ENCODE measurements at places on chromosomes 3 and 15. TPM values are rescaled to one million over a fixed set of nuclear protein-coding genes. Genes with fewer than 3 reads are reported as not detected.

ACAN gene
- 0.05 TPM for total RNA-seq

AP4E1 gene
- total RNA-seq = 10.1 TPM

MKRN2OS gene
- total RNA-seq = 0.92 TPM

CD96 gene
- total RNA-seq = not detected

- H3K27ac ChIP-seq = no peak overlapping the region
- no peaks in the 10 kb centered on the region for H3K27me3 ChIP-seq
- no peak for DNase-seq
- peaks cover 21% of the 10 kb centered on the region for H3K36me3 ChIP-seq
These were observed 121.7 kb downstream of the CBLB start for GRCh38 chr3:105747060-105747541.

DNA sequence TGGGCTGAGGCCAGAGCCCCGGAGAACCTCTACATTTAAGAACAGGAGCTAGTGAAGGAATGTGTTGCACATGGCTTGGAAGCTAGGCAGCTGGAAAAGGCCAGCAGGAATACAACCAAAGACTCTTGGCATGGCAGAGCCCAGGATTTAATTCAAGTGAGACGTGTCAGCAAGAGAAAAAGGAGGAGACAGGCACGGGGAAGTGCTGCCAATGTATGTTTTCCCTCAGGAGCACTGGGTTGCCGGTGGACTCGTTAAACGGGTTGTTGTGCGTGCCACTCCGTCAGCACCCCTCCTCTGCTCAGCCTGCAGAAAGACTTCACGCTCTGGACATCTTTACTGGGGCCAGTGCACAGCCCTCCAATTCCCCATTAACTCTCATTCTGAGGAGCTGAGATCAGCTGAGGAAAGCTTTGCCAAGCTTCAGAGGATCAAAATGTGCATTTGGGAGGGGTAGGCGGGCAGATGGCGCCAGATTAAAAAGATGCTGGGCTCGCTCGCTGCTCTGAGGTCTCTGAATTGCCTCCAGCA lies 103.7 kb downstream of the PDZRN3 start:
- no peak overlapping the region for H3K27ac ChIP-seq
- no peak for DNase-seq
- no peaks in the 10 kb centered on the region for H3K36me3 ChIP-seq
- no peak overlapping the region for H3K4me3 ChIP-seq
- H3K4me1 ChIP-seq = peaks cover 18% of the 10 kb centered on the region

DNA sequence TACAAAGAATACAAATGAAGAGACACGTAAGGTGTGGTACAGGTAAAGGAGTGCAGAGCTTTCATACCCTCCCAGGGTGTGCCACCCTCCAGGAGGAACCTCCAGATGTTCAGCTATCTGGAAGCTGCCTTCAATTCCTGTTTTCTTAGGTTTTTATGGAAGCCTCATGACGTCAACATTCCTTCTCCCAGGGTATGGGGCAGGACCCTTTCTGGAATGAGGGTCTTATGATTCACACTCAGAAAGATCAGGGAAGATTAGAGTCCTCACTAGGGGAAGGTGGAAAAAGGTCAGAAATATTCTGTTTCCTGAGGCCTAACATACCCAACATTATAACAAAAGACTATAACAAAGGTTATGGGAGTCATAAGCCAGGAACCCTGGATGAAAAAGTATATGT lies 99.8 kb upstream of the PLCL2 start:
- no peak overlapping the region for H3K4me3 ChIP-seq
- no peaks in the 10 kb centered on the region for H3K4me1 ChIP-seq
- no peak for DNase-seq
- no peak overlapping the region for H3K27ac ChIP-seq
- H3K27me3 ChIP-seq = peaks cover 5% of the 10 kb centered on the region

GRCh38 chr3:16378920-16379319 lies 113.9 kb downstream of the OXNAD1 start:
- DNase-seq = no peak
- H3K27ac ChIP-seq = no peak overlapping the region
- no peak overlapping the region for H3K4me3 ChIP-seq

- H3K27me3 ChIP-seq = no peaks in the 10 kb centered on the region
- no peak overlapping the region for H3K4me3 ChIP-seq
- DNase-seq = peak; percentile 58
- no peak overlapping the region for H3K27ac ChIP-seq
- H3K4me1 ChIP-seq = no peaks in the 10 kb centered on the region
These were observed 32.3 kb downstream of the ALDH1L1 start for GRCh38 chr3:126147932-126148683.

- no peaks in the 10 kb centered on the region for H3K36me3 ChIP-seq
- DNase-seq = no peak
- no peaks in the 10 kb centered on the region for H3K4me1 ChIP-seq
- peaks cover 3% of the 10 kb centered on the region for H3K27me3 ChIP-seq
These were observed 152.4 kb upstream of the MDFIC2 start for GRCh38 chr3:70464876-70465275.

DNA sequence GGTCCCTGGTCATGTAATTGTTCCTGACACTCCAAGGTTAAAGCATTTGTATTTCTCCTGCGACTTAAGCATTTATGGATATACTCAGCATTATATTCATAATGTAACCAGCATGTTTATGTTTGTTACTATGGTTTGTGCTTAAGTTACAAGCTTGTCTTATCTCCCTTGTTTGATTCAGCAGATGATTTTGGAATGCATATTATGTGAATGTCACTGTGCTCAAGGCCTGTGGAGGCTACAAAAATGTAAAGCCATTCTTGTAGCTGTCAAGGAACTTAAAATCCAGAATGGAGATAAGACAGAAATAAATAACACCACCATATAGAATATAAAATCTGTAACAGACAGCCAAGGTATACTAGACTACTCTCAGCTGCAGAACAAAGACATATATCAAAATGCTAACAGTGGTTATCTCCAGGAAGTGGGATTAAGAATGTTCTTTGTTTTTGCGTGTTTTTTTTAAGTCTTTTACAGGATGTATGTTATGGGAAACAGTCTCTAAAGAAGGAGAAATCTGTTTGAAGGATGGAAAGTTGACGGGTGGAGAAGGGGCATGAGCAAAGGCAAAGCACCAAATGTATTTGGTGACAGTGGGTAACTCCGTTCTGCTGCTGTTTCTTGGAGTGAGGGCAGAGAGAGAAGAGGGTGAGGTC lies 61.4 kb downstream of the IGF2BP2 start:
- peaks cover 64% of the 10 kb centered on the region for H3K4me1 ChIP-seq
- no peaks in the 10 kb centered on the region for H3K27me3 ChIP-seq
- DNase-seq = no peak
- peak overlapping the region; percentile 62 for H3K27ac ChIP-seq
- H3K4me3 ChIP-seq = peak overlapping the region; percentile 40
- no peaks in the 10 kb centered on the region for H3K36me3 ChIP-seq

GRCh38 chr3:155704061-155704460 lies 40.8 kb downstream of the PLCH1 start:
- no peaks in the 10 kb centered on the region for H3K27me3 ChIP-seq
- peaks cover 17% of the 10 kb centered on the region for H3K4me1 ChIP-seq

DNA sequence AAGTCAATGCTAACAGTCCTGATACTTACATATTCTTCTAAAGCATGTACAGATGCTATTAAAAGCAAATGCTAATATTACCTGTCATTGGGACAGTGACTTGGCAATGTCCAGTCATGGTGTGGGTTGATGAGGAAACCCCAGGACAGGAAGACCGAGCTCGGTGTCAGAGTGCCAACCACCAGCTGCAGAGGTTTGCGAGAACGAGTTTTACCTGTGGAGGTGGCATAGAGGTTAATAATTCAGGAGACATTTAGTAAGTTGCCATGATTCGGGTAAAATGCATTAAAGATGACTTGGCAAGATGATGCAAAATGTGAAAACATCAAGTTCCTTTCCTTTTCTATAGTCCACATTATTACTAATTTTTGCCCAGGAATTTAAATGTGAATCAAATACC lies 94.5 kb downstream of the ABI3BP start:
- no peaks in the 10 kb centered on the region for H3K4me1 ChIP-seq
- no peak for DNase-seq
- no peaks in the 10 kb centered on the region for H3K27me3 ChIP-seq
- no peaks in the 10 kb centered on the region for H3K36me3 ChIP-seq
- H3K4me3 ChIP-seq = no peak overlapping the region
- no peak overlapping the region for H3K27ac ChIP-seq

DNA sequence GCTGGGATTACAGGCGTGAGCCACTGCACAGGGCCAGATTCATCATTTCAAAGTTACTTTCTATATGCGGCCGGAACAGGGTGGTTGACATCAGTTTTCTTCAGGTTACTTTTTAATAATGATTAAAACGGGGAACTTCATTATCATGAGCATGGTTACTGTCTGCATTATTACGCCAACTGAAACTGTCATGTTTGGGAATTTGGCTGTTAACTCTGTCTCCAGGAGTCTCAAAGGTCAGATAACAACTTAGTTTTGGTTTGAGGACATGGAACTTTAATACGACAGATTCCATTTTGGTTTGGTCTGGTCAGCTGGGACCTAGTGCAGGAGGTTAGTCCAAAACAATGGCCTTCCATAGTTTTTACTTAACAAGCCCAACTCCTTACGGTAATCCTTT lies 8.5 kb downstream of the CYP8B1 start:
- no peaks in the 10 kb centered on the region for H3K36me3 ChIP-seq
- no peak for DNase-seq
- no peaks in the 10 kb centered on the region for H3K4me1 ChIP-seq

GRCh38 chr3:74801924-74802323 lies 187.5 kb upstream of the CNTN3 start:
- no peaks in the 10 kb centered on the region for H3K27me3 ChIP-seq
- DNase-seq = no peak
- H3K4me1 ChIP-seq = no peaks in the 10 kb centered on the region
- no peak overlapping the region for H3K27ac ChIP-seq
- no peaks in the 10 kb centered on the region for H3K36me3 ChIP-seq
- no peak overlapping the region for H3K4me3 ChIP-seq

GRCh38 chr3:17643691-17644090 lies 98.7 kb downstream of the TBC1D5 start:
- H3K36me3 ChIP-seq = peaks cover 6% of the 10 kb centered on the region
- H3K4me3 ChIP-seq = no peak overlapping the region
- no peak for DNase-seq
- no peaks in the 10 kb centered on the region for H3K27me3 ChIP-seq
- H3K27ac ChIP-seq = no peak overlapping the region

DNA sequence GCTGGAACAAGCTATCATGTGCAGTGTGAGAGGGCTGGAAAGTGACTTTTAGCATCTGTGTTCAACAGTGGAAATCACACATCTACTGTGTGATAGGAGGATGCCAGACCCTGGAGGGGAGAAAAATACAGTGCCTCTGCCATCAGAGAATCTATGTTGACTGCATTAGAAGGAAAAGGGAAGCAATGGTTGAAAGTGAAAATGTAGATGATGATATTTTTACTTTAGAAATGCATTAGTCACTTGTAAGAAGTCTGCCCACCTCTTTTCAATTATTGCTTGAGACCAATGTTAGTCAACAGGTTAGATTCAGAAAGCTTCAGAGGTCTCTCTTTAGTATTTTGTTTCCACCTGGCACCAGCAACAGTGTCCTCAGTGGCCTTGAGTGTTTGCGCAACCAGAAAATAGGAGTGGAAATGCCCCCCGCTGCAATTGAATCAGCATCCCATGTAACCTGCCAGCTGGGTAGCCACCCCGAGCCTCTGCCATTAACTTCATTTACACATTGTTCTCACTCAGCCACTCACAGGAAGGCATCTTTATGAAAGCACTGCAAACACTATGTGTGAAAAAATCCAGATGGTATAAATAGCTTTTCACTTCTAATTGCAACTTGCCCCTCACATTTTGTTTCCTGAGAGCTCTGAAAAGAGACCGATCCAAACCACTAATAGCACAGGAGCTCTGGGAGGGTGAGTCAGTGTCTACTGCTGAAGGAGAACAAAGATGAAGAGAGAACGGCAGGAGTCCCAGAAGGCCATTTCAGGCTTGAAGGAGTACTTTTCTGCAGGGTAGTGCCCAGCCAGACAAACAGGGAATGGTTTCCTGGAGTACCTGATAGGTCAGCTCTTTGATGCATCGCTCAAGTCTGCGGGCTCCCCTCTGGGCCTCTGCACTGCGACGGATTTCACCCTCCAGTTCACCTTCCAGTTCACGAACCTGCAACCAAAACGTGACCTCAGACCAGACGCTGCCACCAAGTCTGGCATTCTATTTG lies 92.1 kb downstream of the HHLA2 start:
- peaks cover 13% of the 10 kb centered on the region for H3K4me1 ChIP-seq
- no peaks in the 10 kb centered on the region for H3K36me3 ChIP-seq
- DNase-seq = no peak
- no peaks in the 10 kb centered on the region for H3K27me3 ChIP-seq
- H3K4me3 ChIP-seq = no peak overlapping the region

DNA sequence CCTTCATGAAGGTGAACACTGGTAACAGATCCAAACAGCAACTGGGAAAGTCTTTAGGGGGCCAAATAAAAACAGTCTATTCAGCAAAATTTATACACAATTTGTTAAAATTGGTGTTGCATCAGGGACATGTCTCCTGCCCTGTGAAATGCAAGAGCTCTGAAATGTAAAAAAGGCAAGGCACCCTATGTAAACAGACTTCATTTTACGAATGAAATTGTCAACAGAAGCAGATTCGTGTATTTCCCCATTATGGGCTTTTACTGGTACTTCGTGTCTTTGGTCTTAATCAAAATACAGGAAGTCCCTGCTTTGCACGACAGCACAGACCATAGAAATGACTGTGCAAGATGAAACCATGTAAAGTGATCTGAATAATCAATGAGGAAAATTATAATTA lies 127.3 kb upstream of the THBS1 start:
- no peak overlapping the region for H3K4me3 ChIP-seq
- no peak for DNase-seq
- peaks cover 23% of the 10 kb centered on the region for H3K4me1 ChIP-seq
- no peaks in the 10 kb centered on the region for H3K36me3 ChIP-seq
- H3K27ac ChIP-seq = no peak overlapping the region
- H3K27me3 ChIP-seq = no peaks in the 10 kb centered on the region

- peaks cover 6% of the 10 kb centered on the region for H3K36me3 ChIP-seq
- no peaks in the 10 kb centered on the region for H3K4me1 ChIP-seq
- no peak for DNase-seq
- H3K27ac ChIP-seq = no peak overlapping the region
- H3K27me3 ChIP-seq = no peaks in the 10 kb centered on the region
These were observed 94.2 kb downstream of the SENP7 start for GRCh38 chr3:101418851-101419250.
